ENCODE measurements at places on chromosomes 13 and 19.

GRCh38 chr13:30676672-30677071 lies 58.7 kb upstream of the ALOX5AP start:
- DNase-seq, result no peak

- no peak for DNase-seq
Observed at GRCh38 chr13:79307866-79308298, 98.2 kb downstream of the RBM26 start.

DNA sequence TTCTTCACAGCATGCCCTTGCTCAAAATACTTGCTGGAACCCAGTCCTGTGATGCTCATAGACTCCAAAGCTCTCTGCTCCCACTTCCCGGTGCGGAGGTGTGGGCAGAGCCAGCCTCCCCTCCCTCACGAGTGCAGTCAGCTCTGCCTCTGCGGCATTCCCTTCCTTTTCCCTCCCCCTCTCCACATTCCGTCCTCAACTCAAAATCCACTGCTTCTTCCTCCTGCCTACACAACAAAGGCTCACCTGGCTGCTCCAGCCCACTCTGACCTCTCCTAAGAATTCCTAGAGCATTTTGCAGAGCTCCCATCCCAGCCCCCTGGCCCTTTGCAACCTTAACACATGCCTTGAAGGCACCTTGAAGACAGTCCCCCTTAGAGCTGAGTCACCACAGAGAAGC lies 527.9 kb downstream of the MYO16 start:
- no peak for DNase-seq

DNA sequence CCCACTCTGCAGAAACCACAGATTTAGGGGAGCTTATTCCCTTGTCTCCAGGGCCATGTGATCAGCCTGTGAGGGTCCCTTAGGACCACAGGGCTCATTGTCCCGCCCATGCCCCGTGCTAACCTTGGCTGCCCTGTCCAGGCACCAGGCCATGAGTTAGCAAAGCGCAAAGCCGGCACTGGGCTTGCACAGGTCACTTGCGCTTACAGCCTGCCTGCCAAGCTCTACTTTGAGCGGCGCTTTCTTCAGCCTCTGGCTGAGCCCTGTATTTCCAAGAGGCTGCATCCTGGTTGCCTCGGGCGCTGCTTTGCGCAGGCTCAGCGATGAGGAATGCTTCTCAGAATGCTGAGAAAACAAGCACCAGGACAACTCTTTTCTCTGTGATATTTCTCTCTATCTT lies 188.0 kb downstream of the TDRD3 start:
- no peak for DNase-seq

- DNase-seq, result no peak
Observed at GRCh38 chr13:54599413-54599812, 1570.8 kb downstream of the OLFM4 start.

GRCh38 chr13:73338389-73338788 lies 279.6 kb downstream of the KLF5 start:
- DNase-seq, result no peak

GRCh38 chr19:38394488-38394887 lies 6.0 kb downstream of the SPRED3 start:
- peak; percentile 56 for DNase-seq

- no peak for DNase-seq
Observed at GRCh38 chr13:93715866-93716265, 489.3 kb downstream of the GPC6 start.

DNA sequence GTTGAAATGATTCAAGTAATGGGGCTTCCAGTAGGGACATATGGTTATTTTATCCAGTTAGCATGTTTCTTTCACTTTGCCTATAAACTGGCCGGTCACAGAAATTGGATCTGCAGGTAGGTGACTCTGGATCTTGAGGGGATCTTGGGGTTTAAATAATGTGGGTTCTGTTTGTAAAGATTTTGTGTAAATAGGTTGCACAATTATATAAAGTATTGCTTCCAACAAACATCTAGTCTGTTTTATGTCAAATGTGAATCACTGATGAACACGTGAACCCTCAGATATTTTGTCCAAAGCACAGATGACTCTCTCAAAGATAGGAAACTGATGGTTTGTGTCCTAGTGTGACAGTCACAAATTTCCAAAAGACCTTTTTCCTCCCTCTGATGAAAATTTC lies 98.4 kb downstream of the ZIC5 start:
- DNase-seq, result no peak

DNA sequence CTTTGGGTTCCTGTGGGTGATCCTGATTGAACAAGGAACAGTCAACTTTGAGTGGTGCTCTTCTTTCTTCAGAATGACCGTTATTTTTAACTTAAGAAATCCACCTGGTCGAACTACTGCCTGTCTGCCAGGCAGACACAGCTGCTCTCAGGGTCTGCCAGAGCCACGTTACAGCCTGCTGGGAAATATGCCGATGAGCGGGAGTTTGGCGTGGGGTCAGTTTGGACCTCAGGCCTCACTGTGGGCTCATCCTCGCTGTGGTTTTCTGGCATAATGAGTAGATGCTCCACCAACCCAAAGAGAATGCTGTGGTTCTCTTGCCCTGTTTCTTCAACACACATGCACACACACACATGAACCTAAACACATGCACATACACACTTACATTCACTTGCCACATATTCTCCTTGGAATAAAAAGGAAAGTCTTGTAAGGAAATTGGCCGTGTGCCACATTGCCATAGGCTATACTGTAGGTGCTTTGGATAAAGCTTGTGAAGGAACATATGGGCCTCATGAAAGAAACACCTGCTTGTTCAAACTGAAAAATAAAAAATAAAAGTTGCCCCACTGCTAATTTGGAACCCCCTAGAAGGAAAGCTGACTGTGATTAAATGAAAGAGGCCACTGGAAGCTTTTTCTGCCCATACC lies 598.7 kb upstream of the KLF12 start:
- DNase-seq, result peak; percentile 74

All from NCI-H2171 treated with DMSO at 0.1 percent for 48 hours (cell line).